ENCODE measurements at places on chromosomes 5 and 9.

DNA sequence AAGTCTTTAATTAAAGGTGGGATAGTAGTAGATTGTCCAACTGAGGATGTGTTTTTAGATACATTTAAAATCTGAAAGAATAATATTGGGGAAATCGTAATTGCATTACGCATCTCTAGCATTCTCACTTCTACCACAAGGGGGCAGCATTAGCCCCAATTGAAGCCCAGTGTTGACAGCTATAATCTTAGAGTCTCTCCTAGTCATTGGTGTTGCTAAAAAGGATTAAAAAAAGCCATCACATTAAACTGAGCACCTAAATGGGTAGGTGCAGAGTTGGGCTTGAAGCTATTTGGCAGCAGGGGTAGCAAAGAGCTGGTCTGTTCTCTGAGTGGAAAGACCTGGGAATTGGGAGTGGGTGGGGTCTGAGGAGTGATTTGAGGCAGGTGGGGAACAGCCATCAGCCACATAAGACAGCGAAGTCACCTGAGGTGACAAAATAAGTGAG is 177.2 kb downstream of the OSTF1 start:
- no peak for DNase-seq

- DNase-seq: no peak
Observed at GRCh38 chr5:89904442-89904841, 505.1 kb downstream of the CETN3 start.

- no peak for DNase-seq
Observed at GRCh38 chr9:97808972-97809371, 44.1 kb upstream of the FOXE1 start.

DNA sequence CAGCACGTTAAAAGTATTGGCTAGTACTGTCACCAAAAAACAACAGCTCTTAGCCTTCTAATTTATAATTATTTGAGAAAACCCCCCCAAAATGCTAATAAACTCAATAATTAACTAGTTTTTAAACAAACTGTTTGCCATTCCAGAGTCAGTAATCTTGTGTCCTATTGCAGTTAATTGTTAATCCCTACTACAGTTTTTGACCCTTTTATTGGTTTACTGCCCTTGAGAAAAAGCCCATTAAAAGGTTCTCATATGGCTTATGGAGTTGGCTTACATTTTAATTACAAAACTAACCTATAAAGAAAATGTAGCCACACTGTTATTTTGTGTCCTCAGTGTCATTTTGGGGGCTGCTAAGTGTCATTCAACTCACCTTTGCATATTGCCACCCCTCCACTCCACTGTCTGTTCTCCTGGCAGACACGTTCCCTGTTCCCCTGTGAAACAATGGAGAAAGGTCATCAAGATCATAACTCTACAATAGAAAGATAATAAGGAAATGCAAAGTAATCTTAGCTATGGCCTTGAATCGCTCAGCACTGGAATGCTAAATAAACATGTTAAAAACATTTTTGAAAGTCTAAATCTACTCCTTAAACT is 51.6 kb upstream of the TXNDC8 start:
- DNase-seq: no peak

- no peak for DNase-seq
Observed at GRCh38 chr9:133737774-133738639, at the start of gene SARDH. SARDH (minus strand) TSS chr9:133738352; CDS start chr9:133734173, 4,179 bp downstream.

- DNase-seq: no peak
Observed at GRCh38 chr5:8458038-8458383, 589.1 kb downstream of the MTRR start.

GRCh38 chr9:35548571-35548970 is 56.5 kb upstream of the TESK1 start:
- no peak for DNase-seq

GRCh38 chr5:6504677-6505415 is 56.2 kb downstream of the UBE2QL1 start:
- no peak for DNase-seq

- no peak for DNase-seq
Observed at GRCh38 chr5:63125862-63126261, 547.2 kb downstream of the LRRC70 start.

DNA sequence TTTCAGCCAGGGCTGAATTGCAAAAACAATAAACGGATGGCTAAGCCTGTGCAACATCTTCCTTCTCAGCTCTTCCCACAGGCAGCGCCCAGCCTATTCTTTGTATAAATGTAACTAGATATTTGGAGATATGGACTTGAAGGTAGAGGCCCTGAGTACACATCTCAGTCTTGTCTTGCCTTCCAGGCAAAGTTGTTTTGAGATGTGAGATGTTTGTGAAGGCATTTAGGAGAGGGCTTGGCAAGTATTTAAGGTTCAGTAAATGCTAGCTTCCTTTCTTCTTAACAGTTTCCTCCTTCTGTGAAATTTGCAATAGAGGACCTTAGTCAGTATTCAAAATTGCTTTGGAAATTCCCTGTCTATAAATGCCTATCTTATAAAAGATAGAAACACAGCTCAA is 228.8 kb downstream of the NR2F1-AS1 start:
- no peak for DNase-seq

DNA sequence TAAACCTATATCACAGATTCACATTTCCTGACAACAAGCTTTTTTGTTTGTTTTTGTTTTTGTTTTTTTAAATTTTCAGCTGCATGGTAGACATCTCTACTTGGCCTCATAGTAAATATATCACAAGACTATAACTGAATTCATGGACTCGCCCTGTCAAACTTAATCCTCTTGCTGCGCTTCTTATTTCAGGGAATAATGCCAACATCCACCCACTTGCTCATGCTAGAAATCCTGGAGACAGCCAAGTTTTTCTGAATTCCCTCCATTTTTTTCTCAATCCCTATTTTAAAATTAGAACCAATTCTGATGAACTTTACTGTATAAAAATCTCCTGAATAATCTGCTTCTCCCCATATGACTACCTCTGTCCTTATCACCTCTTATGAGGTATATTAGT is 283.6 kb upstream of the RPS23 start:
- DNase-seq: no peak

GRCh38 chr5:110264661-110265060 is 461.8 kb downstream of the TMEM232 start:
- DNase-seq: no peak

DNA sequence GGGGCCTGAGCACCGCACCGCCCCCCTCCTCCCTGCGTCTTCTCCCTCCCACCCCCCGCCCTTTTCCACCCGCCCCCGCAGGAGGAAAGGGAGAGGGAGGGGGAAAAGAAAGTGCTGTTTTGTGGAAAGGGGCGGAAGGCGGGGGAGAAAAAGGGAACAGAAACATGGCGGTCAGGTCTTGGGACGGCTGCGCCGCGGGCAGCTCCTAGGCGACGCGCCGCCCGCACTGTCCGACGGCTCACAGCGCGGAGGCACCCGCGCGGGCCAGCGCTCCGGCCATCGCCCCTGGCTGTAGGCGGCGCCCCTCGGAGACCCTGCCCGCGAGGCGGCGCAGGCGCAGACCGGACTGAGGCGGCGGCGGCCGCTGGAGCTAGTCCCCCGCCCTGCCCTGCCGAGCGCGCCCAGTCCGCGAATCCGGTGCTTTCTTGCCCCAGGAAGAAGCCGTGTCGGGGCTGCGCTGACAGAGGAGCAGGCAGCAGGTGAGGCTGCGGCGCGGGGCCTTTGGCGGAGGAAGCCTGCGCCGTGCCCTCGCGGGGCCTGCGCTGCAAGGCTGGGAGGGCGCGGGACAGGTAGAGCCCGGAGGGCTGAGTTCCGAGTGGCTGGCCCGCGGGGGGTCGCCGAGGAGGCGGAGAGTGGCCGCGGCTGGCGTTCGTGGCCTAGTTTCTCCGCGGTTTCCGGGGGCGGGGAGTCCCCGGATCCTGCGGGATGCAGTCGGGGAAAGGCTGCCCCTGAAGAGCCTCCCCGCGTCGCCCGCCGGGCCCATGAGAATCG is at the start of gene DENND4C:
Gene DENND4C (plus strand): TSS at position 339 of the 771 bp plus-strand sequence. CDS start 45,482 bp downstream, outside the sequence.
- peak; percentile 51 for DNase-seq

- no peak for DNase-seq
Observed at GRCh38 chr5:150568663-150569062, 60.7 kb downstream of the NDST1 start.

- DNase-seq: no peak
Observed at GRCh38 chr9:93500571-93501298, 47.4 kb upstream of the FAM120AOS start.

DNA sequence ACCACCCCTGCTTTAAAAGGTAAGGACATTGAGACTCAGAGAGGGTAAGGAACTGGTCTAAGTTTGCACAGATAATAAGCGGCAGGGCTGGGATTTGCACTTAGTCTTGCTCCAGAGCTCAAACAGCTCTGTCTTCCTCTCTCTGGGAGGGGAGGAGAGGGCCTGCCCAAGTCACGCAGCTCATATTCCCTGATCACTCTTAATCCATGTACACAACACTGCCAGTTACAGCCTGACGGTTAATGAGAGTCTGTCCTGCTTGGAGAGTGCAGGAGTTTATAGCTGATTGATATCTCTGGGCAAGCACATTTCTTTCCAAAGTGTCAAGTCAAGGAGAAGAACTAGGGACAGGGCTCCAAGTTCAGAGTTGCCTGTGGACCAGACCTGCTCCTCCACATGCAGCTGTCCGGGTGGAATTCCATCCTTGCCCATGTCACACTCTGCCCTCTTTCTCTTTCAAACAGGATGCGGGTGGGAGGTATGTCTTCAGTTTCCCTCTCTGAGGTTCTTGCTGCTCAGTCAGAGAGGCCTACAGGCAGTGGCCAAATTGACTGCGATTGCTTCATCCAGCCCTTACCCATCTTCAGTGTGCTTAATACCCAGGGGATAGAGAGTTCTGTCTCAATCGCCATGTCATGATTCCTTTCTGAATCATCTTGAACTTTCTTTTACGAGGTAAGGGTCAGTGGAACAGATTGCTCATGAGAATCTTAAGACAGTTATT is 54.5 kb downstream of the GALNT12 start:
- DNase-seq: no peak

DNA sequence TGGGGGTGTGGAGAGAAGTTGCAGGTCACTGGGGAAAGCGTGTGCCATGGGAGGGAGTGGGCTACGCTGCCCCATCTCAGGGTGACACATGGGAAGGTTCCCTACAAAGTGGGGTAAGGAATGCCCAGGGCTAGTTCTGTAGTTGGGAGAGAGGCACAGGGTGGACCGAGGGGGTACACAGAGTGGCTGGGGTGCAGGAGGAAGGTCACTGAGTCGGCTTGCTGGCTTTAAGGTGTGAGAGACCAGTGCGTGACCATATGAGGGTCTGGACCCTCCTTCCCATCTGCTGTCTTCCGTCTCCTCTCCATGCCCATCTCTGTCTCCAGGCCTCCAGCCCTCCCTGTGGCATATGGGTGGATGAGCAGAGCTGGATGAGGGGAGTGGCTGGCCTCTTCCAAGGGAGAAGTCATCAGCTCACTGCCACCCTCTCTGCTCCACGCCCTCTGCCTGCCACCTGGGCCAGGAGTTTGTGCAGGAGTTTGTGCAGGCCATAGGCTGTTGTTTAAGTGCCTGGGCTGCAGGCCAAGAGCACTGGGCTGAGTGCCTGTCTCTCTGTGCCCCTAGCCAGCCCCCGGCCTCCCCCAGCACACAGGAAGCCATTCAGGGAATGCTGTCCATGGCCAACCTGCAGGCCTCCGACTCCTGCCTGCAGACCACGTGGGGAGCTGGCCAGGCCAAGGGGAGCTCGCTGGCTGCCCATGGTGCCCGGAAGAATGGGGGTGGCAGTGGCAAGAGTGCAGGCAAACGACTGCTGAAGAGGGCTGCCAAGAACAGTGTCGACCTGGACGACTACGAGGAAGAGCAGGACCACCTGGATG is 96.8 kb downstream of the PHF2 start:
- DNase-seq: no peak

- DNase-seq: no peak
Observed at GRCh38 chr5:137837491-137838394, 29.9 kb upstream of the MYOT start.

DNA sequence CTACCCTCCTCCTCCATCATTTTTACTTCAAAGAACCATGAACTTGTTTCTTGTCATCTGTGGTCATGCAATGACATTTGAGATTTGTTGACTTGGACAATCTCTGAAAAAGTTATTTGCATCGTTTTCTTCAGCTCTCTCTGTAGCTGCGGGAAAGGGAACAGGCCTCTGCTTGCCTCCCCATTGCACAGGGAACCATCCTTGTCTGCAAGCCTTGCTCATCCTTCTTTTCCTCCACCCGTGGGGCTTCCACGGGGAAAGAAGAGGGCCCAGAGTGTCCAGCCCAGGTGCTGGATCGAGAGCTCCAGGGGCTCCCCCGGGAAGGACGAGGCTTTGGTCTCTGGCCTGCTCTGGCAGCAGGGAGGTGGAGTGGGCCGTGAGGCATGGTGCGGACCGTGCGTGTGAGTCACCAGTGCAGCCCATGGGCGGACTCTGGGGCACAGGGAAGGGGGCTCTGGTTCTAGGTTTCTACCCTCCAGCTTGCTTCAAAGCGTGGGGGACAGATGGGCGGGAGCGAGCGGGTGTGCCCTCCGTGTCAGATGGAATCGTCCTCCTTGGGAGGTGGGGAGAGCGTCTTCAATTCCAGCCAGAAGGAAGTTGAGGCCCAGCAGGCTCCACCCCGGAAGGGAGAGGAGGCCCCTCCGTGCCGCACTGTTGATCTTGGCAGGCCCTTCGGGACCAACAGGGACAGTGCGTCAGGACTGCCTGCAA is 6.0 kb upstream of the IRX4 start:
- DNase-seq: no peak

- no peak for DNase-seq
Observed at GRCh38 chr5:36300927-36301540, 668 bp downstream of the RANBP3L start.

Data from stimulated activated CD4-positive, alpha-beta T cell treated with anti-CD3 and anti-CD28 coated beads, TNF-alpha, amount 100 ng/mL, for 1 hour (primary cell).